ENCODE measurements at places on chromosomes 7 and 10.

DNA sequence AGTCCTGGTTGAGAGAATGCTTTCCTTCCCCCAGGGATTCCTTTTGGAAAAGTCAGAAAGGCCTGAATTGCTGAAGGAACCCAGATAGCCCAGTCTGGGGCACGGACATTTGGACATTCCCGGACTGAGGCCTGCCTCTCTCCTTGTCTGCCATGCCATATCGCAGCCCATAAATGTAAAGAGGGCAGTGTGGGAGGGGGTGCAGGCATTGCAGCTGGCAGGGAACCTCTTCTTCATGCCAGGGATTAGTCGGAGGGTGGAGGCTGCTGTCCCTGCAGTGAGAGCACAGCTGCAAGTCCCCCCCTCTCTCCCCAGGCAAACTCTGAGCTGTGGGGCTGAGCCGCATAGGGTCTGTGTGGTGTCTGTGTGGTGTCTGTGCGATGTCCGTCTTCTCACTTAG is 486.0 kb upstream of the MKI67 start:
- no peak for DNase-seq

DNA sequence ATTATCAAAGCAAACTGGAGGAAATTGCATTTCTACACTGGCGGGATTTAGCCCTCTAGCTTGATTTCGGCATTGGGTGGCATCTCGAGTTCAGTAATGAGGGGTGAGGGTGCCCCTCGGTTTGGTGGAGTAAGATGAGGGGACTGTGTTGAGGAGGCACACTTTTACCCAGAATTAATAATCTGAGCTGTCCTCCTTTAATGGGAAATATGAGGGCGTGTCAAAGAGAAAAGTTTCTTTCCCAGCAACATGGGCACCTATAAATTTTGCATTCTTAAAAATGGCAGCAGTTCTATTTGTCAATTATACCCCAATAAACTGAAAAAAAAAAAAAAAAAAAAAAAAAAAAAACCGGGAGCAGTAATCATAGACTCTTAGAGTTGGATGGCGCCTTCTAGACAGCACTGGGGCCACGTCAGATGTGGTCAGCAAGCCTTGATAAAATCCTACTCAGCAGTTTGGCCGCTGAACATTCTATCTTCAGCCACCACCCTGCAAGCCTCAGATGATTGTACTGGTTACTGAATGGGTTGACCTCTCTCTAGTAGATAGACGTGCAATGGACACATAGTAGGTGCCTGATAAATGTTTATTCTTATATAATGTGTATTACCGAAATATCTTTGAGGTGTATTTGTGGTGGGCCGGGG is 931 bp downstream of the PAPSS2 start:
- no peak for DNase-seq

- no peak for DNase-seq
Observed at GRCh38 chr7:141393056-141393455, 158.2 kb upstream of the AGK start.

DNA sequence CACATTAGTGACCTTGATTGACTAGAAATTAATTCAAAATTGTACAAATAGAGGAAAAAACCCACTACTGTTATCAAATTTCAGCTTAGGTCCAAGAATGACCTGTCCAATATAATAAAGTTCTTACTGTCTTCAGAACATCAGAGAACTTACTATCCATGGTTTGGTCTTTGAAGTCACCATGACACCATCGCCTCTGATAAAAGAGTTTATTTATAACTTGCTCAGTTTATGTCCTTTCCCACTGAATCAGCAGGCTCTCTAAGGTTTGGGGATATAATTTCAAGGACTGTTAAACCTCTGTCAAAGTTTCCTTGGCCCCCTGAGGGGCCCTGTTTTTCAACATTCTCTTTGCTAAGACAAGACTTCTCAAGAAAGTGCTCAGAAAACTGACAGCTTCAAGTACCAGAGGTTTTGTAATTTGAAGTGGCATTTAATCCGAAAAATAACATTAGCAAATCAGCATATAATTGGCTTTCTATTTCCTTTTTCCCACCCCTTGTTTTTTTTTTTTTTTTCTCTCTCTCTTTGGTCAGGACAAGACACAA is 191.7 kb upstream of the FERD3L start:
- DNase-seq = no peak

DNA sequence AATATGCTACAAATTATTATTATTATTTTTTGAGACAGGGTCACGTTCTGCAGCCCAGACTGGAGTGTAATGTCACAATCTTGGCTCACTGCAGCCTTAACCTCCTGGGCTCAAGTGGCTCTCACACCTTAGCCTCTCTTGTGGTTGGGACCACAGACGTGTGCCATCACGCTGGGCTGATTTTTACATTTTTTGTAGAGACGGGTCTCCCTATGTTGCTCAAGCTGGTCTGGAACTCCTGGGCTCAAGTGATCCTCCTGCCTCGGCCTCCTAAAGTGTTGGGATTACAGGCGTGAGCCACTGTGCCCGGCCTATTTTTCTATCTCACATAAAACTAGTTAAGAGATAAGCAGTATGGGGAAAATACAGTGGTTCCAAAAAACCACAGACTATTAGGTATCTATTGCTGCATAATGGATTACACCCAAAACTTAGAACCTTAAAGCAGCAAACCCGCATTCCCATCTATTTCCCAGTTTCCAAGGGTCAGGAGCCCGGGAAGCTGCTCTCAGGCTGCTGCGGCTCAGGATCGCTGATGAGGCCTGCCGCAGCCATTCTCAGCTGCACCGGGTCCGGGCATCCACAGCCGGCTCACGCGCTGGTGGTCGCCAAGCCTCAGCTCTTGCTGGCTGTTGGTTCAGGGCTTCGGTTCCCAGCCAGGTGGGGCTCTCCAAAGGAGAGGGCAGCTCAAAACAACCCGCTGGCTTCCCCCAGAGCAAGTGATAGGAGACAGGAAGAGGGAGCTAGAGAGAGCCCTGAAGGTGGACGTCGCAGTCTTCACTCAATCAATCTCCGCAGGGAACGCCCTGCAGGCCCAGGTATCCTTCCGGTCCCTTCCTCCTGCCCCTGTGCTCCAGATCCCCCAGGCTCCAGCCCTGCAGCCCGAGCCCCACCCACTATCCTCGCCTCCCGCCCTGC is 128.2 kb downstream of the UBE2H start:
- DNase-seq = peak; percentile 89
